ENCODE measurements at places on chromosomes 16 and 17.

DNA sequence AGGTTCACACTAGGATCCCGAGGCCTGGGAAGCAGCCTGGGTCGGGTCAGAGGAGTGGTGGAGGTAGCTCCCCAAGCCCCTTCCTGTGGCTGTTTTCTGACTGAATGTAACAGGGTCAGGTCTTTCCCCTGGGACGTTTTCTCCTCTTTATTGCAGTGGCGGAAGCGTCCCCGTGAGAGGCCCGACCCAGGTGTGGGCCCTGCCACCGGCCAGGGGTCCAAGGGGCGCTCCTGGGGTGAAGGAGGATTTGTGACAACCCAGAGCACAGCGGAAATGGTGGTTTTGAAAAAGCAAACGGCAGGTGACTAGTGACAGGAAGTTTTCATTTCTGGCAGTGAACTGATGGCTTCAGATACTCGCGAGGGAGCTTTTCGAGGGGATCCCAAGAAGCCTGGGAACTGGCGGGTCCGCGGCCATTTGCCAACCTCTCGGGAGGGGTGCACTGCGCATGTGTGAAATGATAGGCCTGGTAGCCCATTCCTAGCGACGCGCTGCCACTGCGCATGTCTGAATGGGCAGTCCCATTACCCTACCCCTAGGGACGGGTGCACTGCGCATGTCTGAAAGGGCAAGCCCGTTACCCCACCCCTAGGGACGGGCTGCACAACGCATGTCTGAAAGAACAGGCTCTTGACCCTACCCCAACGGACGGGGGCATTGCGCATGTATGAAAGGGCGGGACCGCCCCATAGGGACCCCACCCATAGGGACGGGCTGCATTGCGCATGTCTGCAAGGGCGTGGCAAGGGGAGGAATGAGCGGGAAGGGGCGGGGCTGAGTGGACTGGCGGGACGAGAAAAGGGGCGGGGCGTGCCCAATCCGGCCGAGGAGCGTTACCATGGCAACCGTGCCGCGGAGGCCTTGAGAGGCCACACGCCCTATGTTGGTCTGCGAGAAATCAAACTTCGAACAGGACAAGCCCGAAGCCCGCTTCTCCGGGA, 1747.9 kb downstream of the TP53TG3F start:
- DNase-seq = no peak

- DNase-seq = no peak
These were observed 33.4 kb upstream of the SLC38A10 start for GRCh38 chr17:81328489-81328888.

DNA sequence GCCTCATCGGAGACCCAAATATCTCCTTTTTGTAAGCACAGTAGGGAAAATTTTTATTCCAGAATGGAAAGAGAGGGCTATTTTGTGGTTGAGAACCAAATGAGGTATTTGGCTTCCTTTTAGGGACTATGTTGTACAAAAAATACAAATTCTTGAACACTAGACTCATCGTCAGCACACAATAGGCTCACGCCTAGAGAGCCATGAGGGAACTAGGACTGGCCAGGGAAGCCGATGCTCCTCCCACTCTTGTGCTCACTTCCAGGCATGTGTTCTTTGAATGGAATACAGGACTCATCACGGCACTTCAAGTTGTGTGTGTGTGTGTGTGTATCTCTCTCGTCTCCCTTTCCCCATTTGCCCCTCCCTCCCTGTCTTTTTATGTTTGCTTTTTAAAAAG, 17.8 kb upstream of the BLMH start:
- no peak for DNase-seq

GRCh38 chr17:61416540-61417363, 17.1 kb downstream of the TBX2 start:
- peak; percentile 66 for DNase-seq

GRCh38 chr17:76995387-76996105, 127.3 kb downstream of the MGAT5B start:
- DNase-seq = no peak

- DNase-seq = no peak
These were observed 302.9 kb downstream of the CPPED1 start for GRCh38 chr16:12500771-12501170.

GRCh38 chr17:48748718-48749566, 20.4 kb upstream of the HOXB13 start:
- no peak for DNase-seq

- no peak for DNase-seq
These were observed 12.9 kb downstream of the TRIM37 start for GRCh38 chr17:59093702-59094231.

- DNase-seq = no peak
These were observed 9.4 kb downstream of the ELAC2 start for GRCh38 chr17:13008461-13008860.

DNA sequence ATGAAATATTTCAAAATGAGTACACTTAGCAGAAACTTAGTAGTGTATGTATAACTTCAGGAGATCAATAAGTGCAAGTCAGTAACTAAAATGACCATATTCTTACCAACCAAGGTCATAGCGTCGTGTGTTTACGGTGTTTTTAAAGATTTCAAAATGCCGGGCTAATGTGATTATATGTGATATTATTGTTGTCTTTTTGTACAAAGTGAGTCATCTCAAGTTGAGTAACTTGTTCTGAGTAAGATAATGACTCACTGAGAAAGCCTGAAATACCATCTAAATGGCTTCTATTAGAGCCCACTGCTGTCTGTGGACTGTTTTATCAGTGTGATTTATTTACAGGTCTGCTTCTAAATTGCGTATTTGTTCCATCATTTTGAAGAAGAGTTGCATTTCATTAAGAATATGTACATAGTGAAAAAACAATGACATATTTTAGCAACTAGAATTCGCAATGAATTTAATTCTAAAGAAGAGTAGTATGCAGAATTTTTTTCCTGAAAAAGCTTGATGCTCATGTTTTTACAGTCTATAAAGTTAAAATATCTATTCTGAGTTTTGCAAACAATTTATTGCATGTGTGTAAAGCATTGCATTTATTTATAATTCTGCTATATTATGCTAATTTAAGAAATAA, 12.7 kb downstream of the KRT12 start:
- no peak for DNase-seq

DNA sequence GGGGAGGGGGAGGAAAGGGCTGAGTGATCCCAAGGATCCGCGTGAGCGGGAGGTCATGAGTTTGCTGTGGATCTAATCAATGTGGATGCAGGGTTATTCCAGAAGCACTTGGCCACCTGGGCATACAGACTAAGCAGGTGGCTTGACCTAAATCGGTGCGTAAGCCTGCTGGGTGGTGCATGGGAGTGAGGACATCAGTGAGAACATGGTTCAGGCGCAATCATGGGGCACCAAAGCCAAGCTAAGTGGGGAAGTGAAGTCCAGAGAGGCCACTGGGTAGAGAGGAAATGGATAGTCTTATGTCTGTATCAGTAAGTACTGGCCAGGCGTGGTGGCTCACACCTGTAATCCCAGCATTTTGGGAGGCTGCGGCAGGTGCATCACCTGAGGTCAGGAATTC, 18.9 kb upstream of the MFSD6L start:
- no peak for DNase-seq

GRCh38 chr16:71249399-71249798, 18.9 kb upstream of the HYDIN start:
- DNase-seq = no peak

GRCh38 chr16:50183316-50183715, 30.2 kb downstream of the TENT4B start:
- no peak for DNase-seq

- DNase-seq = no peak
These were observed 81.9 kb downstream of the CDK5R1 start for GRCh38 chr17:32568705-32569104.

DNA sequence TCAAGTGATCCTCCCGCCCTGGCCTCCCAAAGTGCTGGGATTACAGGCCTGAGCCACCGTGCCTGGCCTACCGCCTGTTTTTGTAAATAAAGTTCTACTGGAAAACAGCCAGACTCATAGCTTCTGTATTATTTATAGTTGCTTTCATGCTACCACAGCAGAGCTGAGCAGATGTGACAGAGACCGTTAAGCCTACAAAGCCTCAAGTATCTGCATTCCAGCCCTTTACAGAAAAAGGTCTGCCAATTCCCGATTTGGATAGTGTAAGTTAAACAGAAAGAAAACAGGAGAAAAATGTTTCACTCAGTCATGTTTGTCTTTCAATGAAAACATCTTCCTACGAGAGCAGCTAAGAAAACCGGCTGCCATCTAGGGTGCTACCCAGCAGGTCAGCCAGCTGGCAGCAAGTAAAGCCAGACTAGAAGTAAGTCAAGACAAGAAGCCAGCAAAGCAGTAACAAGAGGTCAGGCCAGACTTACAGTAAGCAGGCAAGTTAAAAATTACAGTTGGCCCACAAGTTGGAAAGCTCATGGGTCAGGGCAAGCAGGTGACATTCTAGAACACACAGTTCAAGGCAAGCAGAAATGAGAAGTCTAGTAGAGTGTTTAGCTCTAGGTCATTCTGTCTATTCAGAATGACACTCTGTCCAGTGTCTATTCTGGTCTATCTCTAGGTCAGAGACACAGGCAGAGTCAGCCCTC, 17.7 kb downstream of the NCBP3 start:
- peak; percentile 32 for DNase-seq

DNA sequence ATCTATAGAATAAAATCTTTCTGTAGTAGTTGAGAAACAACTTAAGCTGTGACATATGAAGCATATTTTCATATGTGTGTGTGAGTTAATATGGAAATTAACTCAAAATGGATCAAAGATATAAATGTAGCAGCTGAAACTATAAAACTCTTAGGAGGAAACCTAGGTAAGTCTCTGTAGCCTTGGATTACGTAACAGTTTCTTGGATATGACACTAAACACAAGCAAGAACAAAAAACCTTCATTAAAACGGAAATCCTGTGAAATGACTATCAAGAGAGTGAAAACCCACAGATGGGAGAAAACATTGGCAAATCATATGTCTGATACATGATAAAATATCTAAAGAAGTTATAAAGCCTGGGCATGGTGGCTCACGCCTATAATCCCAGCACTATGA, 104.4 kb downstream of the VPS53 start:
- DNase-seq = no peak

DNA sequence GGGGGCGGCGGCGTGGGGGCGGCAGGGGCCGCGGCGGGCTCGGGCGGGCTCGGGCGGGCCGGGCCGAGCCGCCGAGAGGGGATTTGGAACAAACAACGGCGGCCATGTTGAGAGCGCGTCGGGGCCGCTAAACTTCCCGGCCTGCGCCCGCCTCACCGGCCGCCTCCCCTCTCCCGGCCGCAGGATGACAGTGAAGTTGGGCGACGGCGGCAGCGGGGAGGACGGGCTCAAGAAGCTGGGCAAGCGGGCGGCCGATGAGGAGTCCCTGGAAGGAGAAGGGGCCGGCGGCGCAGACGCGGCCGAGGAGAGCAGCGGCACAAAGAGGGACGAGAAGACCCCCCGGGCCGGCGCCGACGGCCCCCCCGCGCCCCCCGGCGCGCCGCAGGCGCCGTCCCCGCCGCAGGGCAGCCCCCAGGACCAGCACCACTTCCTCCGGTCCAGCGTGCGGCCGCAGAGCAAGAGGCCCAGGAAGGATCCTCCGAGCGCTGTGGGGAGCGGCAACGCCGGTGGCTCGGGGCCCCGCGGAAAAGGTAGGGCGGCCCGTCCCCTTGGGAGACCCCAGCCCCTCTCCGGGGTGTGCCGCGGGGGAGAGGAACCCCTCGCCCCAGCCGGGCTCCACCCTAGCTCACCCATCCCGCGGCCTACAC, 2.4 kb downstream of the CRAMP1 start:
- no peak for DNase-seq

DNA sequence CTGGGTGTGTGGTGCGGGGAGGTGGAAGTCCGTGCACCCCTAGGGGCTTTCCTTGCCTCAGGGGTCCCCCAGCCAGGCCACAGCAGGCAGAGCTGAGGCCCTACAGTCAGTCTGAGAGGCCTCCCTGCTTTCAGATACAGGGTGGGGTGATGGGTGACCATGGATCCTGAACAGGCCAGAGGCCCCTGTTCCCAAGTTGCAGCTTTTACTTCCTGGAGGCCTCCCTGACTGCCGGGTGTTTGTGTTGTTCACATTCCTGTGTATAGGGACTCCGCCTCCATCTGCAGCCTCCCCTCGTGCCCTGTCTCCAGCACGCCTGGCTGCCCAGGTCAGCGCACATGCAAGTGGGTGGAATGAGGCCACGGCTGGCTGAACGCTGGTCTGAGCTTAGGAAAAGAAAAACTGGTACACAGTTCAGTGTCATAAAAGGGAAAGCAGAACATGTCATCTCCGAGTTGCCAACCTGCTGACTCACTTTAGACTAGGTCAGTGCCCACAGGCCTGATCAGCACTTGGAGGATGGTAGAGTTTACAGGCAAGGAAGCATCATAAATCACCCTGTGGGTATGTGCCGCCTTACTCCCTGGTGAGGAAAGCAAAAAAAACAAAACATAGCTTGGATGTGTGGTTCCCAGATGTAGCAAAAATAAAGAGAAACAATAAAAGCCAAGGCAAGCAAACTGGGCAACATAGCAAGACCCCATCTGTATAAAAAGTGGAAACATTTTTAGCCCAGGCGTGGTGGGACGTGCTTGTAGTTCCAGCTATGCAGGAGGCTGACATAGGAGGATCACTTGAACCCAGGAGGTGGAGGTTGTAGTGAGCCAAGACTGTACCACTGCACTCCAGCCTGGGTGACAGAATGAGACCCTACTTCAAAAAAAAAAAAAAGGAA, 6.2 kb upstream of the SLC7A6 start:
- DNase-seq = no peak

DNA sequence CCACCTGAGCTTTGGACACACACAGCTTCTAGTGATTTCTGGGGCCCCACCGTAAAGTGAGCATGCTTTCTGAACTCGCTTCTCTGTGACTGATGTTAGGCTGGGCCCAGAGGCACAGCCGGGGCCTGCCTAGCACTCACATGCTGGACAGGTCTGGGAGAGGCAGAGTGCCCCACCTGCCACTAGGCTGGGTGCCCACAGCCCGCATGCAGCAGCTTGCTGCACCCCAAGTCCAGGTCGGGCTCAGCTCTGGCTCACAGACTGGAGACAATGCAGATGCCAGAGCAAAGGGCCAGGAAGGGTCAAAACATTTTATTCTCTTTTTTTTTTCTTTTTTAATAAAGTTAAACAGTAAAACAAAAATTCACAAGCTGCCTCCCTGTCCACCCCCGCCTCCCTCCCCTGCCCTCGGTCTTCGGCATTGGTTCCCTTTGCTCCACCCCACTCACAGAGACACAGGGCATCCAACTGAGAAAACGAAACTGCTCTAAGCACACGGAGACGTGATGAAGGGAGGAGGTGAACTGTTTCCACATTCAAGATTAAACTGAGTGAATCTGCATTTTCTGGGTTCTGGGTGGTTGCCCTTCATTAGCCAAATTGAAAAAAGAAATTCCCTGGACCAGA, 9.7 kb downstream of the CNP start:
- no peak for DNase-seq

DNA sequence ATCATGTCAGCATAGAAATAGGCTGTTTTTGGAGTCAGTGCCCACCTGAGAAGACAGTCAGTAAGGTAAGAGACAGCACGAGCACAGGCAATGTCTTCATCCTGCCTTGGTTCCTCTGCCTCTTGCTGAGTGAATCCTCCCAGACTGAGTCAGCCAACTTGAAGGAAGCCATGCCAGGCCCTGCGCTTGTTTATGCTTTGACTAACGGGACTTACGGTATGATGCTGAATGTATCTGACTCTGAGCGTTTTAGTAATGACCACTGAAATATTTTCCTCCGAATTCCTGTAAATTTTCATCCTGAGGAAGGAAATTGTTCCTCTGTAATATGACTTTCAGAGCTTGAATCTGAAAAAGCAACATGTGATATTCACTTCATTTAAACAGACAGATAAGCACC, 18.0 kb downstream of the C17orf67 start:
- no peak for DNase-seq

GRCh38 chr17:81840826-81841778, 6.3 kb upstream of the PPP1R27 start:
- no peak for DNase-seq

- DNase-seq = no peak
These were observed 85.9 kb downstream of the TMEM132E start for GRCh38 chr17:34665150-34665806.

GRCh38 chr17:80265205-80266068, 4.8 kb downstream of the RNF213 start:
- DNase-seq = no peak

Measured in NCI-H1694 treated with DMSO at 0.1 percent for 48 hours (cell line).